ENCODE measurements at places on chromosomes 4 and X.
A peak's percentile ranks its signal among the peaks of the same experiment; 100 is the strongest.

GRCh38 chr4:148293571-148293970, 148.6 kb downstream of the NR3C2 start:
- no peak for DNase-seq

GRCh38 chr4:185941461-185941860, 127.5 kb upstream of the TLR3 start:
- no peak for DNase-seq

DNA sequence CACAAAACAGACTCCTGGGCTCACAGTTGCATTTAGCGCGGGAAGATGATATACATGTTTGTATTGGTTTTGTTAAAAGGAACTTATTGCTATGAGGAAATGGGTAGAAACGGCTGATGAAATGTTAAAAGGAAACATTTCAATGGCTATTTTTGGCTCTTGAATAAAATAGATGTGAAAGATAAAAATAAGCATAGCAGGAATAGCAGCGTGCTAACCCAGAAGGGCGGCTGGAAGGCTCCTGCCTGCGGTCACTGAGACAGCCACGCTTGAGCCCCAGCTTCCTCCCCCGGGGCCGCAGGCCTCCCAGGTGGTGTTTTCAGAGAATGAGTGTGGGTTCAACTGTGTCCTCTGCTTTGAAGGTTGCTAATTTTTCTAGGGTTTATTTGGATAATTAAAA, 35.0 kb upstream of the CLCN4 start:
- DNase-seq = no peak

DNA sequence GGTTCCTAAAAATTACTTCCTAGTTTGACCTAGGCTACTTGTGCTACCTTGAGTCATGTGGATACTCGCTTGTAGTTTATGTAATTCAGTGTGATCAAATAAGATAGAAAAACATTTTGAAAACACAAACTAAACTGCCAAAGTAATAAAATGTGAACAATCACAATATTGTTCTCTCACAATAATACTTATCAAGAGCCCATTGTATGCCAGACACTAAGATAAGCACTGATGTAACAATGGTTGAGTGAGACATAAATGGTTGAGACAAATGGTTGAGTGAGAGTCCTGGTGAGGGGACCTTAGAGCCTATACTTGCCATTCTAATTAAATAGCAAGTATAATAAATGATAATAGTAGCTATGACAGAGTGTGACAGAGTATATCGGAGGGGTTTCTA, 41.7 kb downstream of the RFC1 start:
- no peak for DNase-seq

DNA sequence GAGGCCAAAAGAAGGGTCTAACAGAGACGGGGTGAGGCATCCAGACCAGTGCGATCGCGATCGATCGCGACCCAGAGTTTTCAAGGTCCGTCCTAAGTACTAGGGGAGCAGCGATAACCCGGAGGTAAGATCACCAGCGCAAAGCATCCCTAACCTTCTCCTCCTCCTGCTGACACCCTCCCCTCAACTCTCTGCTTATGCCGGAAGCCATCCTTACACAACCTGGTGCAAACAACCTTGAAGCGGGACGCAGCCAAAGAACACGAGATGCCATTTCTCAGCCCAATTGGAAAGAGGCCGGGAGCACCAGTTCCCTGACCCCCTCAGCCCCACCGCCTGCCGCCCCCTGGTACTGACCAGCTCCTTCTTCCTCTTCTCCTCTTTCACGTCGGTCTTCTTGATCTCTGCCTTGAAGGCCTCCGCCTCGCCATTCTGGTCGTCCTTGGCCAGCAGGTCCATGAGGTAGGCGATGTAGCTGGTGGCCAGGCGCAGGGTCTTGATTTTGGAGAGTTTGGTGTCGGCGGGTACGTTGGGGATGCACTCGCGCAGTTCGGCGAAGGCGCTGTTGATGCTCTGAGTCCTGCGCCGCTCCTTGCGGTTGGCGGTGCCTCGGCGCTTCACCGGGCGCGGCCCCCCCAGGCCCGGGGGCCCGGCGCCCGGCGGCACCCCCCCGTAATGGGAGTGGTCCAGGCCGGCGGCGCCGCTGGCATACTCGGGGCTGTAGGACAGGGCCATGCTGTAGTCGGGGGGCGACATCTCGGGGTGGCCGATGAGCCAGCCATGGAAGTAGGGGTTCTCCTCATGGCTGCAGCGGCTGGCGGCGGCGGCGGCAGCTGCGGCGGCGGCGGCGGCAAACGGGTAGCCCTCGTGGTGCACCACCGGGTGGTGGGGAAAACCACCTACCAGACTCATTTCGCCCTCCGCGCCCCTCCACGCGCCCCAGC, 1.4 kb downstream of the HAND2 start:
- peak; percentile 36 for DNase-seq

- no peak for DNase-seq
Measured at GRCh38 chr4:73429118-73429517, 6.9 kb upstream of the AFP start.
